ENCODE measurements at places on chromosomes 5 and 9. TPM values are rescaled to one million over a fixed set of nuclear protein-coding genes. Genes with fewer than 3 reads are reported as not detected.
A peak's percentile ranks its signal among the peaks of the same experiment; 100 is the strongest.

Gene ROR2
- total RNA-seq, result 4.9 TPM

Gene FOXD4L3
- not detected for total RNA-seq

Gene CCL27
- total RNA-seq, result not detected

Gene CYSRT1
- total RNA-seq, result 1.3 TPM

GRCh38 chr9:118595719-118596305, 773.4 kb downstream of the BRINP1 start:
- DNase-seq, result peak; percentile 33

- DNase-seq, result no peak
These were observed 169.4 kb upstream of the ZNF462 start for GRCh38 chr9:106693558-106693957.

DNA sequence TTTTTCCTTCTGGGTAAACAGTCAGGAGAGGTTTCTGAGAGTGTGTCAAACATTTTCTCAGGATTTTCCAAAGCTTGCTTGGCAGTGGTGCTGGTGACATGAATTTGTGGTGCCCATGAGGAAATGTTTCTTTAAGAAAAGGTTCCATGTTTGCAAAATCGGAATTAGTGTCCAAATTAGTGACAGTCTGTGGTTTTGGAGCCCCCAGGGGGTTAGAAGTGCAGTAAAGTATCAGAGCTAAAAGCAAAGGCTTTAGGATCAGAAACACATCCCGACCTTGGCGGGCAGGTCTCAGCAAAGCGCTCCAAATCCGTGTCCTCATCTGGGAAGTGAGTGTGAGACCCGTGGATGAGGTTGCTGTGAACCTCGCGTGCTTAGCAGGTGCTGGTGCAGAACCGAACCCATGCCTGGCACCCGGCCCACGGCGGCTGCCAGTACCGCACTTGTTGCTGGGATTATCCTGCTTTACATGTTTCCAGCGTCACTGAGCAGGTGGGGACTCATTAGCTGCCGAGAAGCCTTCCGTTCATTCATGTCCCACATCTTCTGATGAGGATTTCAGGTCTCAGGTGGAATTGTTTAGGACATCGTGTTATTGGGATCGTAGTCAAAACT, 70.8 kb upstream of the COL5A1 start:
- DNase-seq, result no peak

- no peak for DNase-seq
These were observed 2.1 kb upstream of the PRDM12 start for GRCh38 chr9:130662099-130662969.

GRCh38 chr5:7446913-7447312, 51.0 kb downstream of the ADCY2 start:
- no peak for DNase-seq

GRCh38 chr5:156920861-156921431, 42.1 kb downstream of the TIMD4 start:
- DNase-seq, result no peak

GRCh38 chr9:76530458-76531110, 71.6 kb downstream of the GCNT1 start:
- DNase-seq, result no peak

DNA sequence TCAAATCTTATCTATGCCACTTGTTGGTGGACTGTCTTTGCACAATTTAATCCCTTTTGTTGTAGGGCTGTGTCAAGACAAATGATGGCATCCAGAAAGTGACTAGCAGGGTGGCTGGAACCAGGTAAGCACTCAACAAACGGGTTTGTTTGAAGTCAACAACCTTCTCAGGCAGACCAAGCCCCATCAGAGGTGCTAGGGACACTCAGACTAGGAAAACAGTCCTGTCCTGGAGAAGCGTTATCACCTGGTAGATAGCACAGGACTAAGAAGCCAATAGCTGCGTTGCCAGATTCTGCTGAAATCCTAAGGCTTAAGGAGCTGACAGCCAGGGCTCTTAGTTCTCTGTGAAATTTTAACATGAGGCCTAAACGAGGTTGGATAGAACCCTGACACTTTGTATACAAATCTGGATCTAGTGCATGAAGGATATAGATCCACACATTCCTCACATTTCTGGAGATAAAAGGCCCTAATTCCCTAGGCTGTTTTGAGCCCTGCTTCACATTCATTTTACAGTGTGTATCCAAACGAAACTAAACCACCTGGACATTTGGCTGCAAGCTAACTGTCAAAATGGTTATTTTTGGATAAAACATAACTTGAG, 179.8 kb downstream of the DCP2 start:
- no peak for DNase-seq

GRCh38 chr9:117095081-117095480, 319.8 kb downstream of the ASTN2 start:
- DNase-seq, result peak; percentile 44

DNA sequence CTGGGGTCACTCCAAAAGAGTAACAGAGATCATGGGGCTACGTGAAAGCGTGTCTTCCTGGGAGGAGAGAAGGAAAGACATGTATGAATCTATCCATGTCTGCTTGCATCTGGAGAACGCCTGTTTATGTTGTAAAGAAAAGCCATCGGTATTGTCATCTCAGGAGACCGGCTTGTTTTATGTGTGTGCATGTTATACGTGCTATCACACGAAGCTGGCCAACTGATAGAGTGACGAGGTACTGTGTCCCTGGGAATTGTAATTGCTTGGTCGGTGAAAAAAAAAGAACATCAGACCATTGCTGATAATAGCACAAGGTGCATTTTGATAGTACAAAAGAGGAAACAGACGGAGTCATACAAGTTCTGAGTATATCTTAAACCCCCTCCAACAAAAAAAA, 370 bp upstream of the CDH6 start:
- DNase-seq, result no peak

- peak; percentile 78 for DNase-seq
These were observed 165.0 kb downstream of the SYK start for GRCh38 chr9:90966480-90967144.

- DNase-seq, result no peak
These were observed 474.2 kb upstream of the FTMT start for GRCh38 chr5:121377461-121377860.

DNA sequence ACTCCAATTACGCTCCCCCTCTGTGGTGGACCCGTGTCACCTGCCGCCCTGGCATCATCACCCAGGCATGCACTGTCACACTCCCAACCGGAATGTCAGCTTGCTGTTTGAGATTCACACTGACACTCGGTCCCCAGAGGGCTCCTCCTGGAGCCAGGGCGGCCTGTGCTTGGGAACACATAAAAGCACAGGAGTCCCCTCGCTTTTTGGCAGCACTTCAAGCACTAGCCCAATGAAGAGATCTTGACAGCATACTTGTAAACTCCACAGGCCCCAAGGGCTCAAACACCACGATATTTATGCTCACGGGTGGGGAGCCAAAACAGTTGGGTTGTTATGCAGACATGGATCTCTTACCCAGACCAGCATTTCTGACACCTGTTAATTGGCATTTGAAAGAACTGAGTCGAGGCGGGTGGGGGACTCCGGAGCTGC, 90.8 kb upstream of the EGFLAM start:
- no peak for DNase-seq

DNA sequence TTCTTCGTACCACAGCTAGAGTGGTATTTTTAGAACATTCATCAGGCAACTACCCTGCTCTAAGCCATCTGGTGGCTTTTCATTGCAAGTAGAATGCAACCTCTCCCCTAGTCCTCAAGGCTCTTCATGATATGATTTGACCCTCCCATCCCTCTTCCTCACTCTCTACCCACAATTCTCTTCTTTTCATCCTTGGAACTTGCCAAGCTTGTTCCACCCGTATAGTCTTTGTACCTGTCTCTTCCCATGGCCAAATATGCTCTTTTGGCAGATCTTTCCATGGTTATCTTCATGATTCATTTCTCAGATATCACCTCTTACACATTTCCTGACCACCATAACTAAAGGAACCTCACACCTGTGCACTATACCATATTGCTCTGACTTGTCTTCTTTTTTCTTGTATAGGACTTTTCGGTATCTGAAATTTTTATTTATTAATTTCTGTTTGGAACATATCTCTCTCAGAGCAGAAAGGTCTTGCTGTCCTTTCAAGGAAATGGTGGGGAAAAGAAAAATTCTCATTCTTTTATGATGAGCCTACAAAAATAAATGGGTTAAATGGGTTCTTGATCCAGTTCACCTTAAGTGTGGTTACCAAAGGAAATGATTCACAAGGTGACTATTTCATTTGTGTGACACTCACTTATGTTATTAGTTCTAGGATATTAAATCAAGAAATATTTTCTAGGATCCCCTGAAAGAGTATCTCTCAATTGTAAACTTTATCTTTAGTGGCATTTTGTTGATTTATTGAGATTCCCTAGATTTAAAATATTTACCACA, 3.7 kb upstream of the CD274 start:
- DNase-seq, result peak; percentile 52

- DNase-seq, result no peak
These were observed 23.4 kb upstream of the ORM1 start for GRCh38 chr9:114299286-114300152.

DNA sequence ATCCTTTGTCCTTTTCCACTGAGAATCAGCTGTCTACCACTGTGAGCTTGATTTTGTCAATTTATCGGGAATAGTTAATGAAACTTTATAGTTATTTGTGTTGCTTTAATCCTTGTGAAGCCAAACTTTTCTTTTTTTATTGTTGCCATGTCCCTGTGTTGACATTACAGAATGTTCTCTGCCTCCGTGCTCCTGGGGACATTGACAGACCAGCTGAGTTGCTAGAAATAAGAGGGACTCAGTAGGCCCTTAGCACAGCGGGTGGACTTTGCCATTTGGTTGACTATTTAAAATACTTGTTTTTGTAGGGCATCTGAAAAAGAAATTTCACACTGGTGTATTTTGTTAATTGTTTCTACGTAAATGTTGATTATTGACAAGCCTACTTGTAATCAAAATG, 70.5 kb downstream of the IL31RA start:
- no peak for DNase-seq

GRCh38 chr5:6775571-6775970, 62.3 kb downstream of the TENT4A start:
- no peak for DNase-seq

DNA sequence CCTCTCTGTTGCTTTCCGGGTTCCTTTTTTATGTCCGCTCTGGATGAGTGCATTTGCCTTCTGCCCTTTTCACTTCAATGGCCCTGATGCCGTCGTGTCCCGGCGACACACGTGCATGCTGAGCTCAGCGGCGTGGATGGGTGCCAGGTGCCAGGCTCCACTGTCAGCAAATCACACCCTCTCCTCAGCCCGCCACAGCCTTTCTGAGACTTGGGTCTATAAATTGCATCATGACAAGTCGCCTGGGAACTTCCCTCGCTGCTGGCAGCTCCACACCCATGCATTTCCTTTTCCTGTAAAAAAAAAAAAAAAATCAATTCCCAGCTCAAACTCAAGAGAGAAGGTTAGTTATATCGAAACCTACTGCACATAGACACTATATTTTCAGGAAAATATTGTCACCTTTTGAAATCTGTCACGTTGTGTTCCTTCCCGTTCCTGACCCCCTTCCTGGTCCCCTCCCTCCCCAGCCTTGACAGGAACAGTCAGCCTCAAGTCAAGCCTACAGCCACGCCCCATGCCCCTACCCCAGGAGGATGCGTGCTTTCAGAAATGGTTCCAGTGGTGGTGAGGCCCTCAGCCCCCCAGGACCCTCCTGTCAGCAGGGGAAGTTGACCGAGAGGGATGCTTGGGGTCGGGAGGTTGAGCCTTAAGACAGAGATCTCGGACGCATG, 110.3 kb upstream of the PTCH1 start:
- no peak for DNase-seq

DNA sequence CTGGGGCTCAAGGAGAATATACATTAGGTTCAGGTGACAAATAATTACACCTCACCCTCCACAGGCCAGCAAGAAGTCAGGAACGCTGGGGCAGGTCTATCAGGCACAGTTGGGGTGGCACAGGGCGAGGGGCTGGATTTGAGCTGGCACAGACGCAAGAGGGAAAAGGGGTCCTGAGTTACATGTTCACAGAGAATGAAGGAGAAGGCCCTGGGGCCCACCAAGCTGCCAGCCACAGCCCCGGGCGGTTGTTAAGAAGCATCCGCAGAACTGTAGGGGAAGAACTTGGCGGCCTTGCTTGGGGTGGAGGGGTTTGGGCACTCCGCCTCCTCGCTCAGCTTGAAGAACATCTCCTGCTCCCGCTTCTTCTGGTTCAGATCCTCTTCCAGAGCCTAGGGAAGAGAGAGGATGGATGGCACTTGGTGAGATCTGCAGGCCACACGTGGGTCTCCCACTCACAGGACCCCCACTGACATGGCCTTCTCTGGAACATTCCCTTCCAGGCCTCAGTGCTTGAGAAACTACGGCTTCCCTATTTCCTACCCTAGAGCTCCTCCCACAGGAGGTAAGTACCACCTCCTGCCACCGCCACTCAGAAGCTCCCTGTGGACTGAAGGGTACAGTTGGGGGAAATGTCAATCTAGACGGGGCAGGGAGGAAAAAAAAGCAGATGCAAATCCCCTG, 38.3 kb upstream of the FBXW11 start:
- DNase-seq, result no peak

Measured in astrocyte (in vitro differentiated cells and primary cell).